Esophagus squamous epithelium (tissue), 5 donors: ENCODE measurements at places on chromosomes 6 and 20. TPM values are rescaled to one million over a fixed set of nuclear protein-coding genes. Genes with fewer than 3 reads are reported as not detected.

CD93 gene
- total RNA-seq: 22.9 TPM

HMGCLL1 gene
- total RNA-seq: 0.47 TPM

SPAG4 gene
- total RNA-seq: 0.95 TPM

NNAT gene
- 1.9 TPM for total RNA-seq

DNA sequence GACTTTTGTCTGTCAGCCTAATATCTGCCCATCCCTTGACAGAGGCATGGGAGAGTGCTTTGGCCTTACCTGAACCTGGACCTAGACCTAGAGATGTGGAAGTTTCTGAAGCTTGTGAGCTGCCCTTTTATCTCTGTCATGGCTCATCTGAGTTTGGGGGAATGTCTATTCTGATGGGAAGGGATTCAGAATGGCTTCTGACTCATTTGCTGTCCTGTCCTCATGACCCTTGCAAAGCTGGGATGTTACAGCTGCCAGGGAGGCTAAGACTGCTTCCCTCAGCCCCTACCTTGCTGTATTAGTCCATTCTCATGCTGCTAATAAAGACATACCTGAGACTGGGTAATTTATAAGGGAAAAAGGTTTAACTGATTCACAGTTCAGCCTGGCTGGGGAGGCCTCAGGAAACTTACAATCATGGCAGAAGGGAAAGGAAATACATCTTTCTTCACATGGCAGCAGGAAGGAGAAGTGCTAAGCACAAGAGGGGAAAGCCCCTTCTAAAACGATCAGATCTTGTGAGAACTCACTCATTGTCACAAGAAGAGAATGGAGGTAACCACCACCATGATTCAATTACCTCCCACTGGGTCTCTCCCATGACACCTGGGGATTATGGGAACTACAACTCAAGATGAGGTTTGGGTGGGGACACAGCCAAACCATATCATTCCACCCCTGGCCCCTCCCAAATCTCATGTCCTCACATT, 252.2 kb downstream of the ERMARD start:
- DNase-seq: no peak

DNA sequence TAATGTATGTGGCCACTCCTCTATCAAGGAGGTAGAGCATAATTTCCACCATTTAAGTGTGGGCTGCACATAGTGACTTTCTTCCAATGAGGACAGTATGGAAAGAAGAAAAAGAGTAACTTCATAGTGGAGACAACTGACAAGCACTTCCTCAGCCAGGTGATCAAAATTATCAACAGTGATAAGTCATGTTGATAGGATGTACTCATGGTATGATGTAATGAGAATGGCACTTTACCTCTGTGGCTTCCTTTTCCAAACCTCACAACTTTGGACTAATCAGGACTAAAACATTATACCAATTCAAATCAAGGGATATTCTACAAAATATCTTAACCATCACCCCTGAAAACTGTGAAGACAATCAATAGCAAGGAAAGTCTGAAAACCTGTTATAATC, 302.3 kb upstream of the CITED2 start:
- DNase-seq: no peak

DNA sequence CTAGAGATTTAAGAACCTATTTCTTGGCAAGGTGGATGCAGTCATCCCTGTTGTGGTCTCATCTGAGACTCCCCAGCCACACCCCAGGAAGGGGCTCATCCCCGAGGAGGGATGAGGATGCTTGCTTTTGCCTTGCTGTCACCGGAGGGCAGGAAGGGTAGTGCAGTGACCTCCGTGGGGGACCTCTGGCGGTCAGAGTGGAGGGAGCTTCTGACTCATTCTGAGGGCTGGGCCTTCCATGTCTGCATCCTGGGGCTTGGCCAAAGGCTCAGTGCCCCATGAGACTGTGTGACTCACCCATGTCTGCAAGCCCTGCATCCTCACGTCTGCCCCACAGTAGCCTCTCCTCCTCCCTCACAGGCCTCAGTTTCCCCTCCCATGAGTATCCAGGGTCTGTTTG, 38.7 kb downstream of the UQCC2 start:
- DNase-seq: no peak

GRCh38 chr20:17500826-17501225, 30.4 kb downstream of the BFSP1 start:
- DNase-seq: no peak

GRCh38 chr6:83536647-83537589, 24.6 kb downstream of the PRSS35 start:
- no peak for DNase-seq

- no peak for DNase-seq
Measured at GRCh38 chr6:162963861-162964260, 236.1 kb downstream of the PACRG start.

- peak; percentile 45 for DNase-seq
Measured at GRCh38 chr6:36623547-36624459, 29.6 kb downstream of the SRSF3 start.
